Stimulated activated CD4-positive, alpha-beta T cell treated with anti-CD3 and anti-CD28 coated beads, Interleukin-2, amount 100 ng/mL, for 24 hours (primary cell): ENCODE measurements at places on chromosomes 3 and 15.
A peak's percentile ranks its signal among the peaks of the same experiment; 100 is the strongest.

DNA sequence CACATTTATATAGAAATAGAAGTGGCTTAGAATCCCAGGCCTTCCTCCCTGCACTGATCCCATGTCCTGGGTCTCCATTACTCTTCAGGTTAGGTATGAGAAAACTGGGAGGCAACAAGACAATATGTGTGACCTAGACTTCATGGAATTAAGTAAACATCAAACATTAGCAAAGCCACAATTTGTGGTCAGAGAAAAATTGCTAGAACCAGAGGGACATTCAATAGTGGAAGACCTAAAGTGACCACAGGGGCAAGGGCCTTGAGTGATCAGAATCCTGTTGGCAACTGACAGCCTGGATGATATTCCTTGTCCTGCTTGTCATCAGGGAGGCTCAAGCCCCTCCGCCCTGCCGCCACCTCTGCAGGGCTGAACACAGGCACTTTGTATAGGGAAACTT is 322.8 kb upstream of the CTNNB1 start:
- DNase-seq: no peak

- DNase-seq: no peak
Measured at GRCh38 chr3:130905551-130905950, 11.7 kb downstream of the ATP2C1 start.

- no peak for DNase-seq
Measured at GRCh38 chr3:52330194-52330805, 14.2 kb downstream of the DNAH1 start.

DNA sequence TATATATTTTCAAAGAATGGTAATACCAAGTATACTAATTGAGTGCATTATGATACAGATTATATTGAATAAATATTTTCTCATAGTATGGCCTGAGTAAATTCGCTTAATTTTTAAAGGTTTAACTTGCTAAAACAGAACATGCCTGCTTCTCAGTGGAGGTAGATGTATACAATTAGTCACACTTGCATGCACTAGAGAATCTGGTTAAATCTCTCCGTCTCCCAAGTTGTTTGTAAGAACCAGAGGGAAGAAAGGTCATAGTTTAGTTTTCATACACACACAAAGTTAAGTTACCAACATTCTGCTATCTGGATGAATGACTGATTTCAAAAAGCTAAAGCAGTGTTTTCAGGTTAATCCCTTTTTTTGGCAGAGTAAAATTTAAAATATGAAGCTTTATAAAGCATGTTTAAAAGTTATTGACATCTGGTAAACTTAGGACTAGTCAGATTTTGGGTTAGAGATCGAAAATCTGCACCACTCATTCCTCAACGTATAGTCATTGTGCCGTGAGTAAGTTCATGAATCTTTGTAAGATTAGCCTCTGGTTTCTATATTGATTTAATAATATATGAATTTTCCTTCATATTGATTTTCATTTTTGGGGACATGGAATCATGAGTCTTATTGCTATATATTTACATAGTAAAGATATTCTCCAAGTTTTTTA is 117.6 kb upstream of the SAMMSON start:
- DNase-seq: no peak

GRCh38 chr15:90261811-90262210 is 3.7 kb upstream of the NGRN start:
- no peak for DNase-seq

- DNase-seq: no peak
Measured at GRCh38 chr3:146532406-146532805, 12.0 kb downstream of the PLSCR1 start.

DNA sequence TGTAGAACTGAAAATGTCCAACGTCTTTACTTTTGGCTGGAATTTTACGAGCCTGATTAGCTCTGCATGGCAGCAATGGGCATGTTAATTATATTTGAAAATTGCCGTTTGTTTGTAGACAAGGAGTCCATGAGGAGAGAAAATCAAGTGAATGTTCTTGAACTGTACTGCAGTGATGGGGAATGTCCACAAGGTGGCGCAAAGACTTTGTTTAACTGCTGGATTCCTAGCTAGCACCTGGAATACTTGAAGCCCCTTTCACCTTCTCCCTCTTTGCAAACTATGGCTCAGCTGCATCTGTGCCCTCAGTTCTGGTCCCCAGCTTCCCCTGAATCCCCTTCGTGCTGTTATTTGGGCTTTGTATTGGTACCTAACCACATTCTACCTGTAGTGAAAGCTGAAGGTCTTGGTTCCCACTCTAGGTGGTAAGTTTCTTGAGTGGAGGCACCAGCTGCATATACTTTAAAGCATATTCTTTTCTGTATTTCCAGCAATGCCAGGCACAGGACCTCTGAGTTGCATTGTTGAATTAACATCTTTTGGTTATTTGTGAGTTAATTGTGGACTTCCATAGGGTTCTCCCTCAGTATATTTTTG is 25.3 kb downstream of the EXOG start:
- peak; percentile 69 for DNase-seq

- DNase-seq: no peak
Measured at GRCh38 chr3:54138937-54139547, 16.7 kb downstream of the CACNA2D3 start.

- peak; percentile 13 for DNase-seq
Measured at GRCh38 chr3:58683466-58683865, 16.9 kb upstream of the FAM3D start.

GRCh38 chr3:52679199-52679538 is 6.5 kb downstream of the PBRM1 start:
- DNase-seq: no peak

DNA sequence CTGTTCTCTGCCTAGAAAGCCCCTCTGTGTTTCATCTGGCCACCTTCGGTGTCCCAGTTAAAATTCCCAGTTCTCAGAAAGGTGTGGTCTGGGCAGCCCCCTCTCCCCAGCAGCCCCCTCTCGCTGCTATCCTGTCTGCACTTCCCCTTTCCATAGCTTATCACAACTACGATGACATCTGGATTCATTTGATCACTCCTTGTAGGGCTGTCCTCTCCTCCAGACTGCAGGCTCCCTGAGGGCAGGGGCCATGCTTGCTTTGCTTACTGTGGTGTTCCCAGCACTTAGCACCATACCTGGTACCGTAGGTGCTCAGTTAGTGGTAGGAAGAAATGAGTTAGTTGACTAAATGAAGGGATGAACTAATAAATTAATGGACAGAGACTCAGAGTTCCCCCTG is 26.3 kb upstream of the GOLGA6C start:
- DNase-seq: no peak

- DNase-seq: no peak
Measured at GRCh38 chr3:37136067-37136466, 38.3 kb downstream of the LRRFIP2 start.

- DNase-seq: no peak
Measured at GRCh38 chr3:61278713-61279112, 27.5 kb upstream of the FHIT start.

DNA sequence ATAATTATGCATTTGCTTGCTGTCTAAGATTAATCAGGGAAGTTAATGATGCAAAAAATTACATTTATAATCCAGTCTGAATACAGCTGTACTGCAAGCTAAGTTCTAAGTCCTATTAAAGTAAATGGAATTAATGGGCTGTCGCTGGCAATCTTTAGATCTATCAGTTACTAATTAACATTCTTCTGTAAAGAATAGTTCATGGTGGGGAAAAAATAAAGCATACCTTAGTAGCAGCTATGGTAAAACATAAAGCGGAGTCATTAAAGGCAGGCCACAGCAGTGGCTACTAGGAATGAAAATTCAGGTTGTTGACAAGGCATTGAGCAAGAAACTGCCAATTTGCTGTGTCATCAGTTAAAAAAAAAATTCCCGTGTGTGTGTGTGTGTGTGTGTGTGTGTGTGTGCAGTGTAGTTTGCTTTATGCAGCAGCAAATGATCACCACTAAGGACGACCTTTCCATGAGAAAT is 129.8 kb downstream of the ZNF385D start:
- no peak for DNase-seq

DNA sequence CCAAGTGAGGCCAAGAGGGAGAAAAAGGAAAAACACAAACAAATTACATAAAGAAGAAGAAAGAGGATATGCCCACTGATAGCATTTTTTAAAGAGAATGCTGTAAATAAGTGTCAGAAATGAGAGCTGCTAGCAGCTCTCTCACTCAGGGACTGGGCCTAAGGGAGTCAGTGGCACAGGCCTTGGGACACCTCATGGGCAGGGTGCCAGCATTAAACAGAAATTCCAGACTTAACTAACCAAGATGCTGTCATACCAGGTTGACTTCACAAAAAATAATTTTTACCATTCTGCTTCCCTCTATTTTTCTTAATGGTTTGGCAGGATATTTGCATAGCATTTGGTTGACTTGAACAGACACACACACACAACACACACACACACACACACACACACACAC is 92.3 kb upstream of the ADAMTSL3 start:
- DNase-seq: no peak

DNA sequence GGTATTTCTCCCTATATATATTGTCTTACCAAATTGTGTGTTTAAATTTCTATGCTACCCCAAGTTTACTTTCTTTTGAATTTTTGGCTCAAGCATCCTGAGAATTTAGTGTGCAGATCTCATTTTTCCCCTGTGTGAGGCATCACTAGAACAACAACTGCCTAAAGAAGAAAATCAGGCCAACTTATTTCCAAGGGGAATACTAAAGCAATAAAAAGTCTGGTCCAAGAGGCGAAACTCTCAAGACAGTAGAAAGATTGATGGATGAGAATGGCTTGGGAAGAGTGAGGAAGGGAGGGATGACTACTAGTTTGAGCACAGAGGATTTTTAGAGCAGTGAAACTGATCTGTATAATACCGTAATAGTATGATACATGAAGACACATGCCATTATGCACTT is 86.3 kb upstream of the CFAP20DC start:
- DNase-seq: no peak

GRCh38 chr3:124859025-124859424 is 28.1 kb downstream of the ITGB5 start:
- DNase-seq: no peak

DNA sequence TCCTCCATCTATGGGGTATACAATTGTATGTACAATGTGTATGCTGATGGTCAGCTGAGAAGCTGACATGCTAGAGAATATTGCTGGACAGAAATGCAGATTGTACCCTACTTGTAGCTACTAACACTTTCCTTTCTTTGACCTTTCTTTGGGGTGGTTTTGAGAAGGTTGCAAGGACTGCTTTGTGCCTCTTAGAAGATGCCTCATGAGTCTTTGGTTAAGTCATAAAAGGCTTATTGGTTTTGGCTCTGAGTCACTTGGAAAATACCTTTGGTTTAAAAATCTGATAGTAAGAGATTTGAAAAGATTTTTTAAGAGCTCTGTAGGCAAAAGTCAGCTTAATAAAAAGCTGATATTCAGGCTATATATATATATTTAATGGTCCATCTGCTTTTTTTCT is 71.5 kb downstream of the ZMAT3 start:
- no peak for DNase-seq

GRCh38 chr3:27239951-27240350 is 129.2 kb downstream of the NEK10 start:
- DNase-seq: no peak

GRCh38 chr3:57061556-57061955 is 1.1 kb downstream of the SPATA12 start:
- no peak for DNase-seq
